ENCODE measurements at places on chromosomes 2 and 18. TPM values are rescaled to one million over a fixed set of nuclear protein-coding genes. Genes with fewer than 3 reads are reported as not detected.

Gene RNU2-63P
- total RNA-seq, result not detected

Gene TUBA4B
- not detected for total RNA-seq

Gene KCNS3
- 96.3 TPM for total RNA-seq

Gene KCNK3
- total RNA-seq, result 2.9 TPM

Gene SPP2
- total RNA-seq, result not detected

Gene CYP20A1
- total RNA-seq, result 22.7 TPM

Gene LYG1
- total RNA-seq, result not detected

- no peak for DNase-seq
Measured at GRCh38 chr18:21943456-21943855, 202.9 kb downstream of the MIB1 start.

DNA sequence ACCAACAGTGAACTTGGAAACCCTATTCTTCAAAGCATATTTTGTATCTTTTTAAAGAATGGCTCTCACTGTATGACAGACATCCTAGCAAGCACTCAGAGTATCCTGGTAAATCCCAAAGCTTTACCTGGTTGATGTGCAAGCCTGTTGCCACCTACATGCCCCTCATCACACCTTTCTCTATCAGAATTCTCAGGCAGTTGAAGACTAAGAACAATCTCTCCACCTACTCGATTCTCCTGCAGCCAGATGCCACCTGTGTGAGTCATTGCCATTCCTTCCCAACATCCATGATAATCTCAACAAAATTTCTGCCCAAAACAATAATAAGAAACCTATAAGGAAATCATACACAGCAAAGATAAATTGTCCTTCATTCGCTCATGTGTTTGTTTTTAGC lies 659.8 kb downstream of the BCL11A start:
- no peak for DNase-seq

GRCh38 chr2:23532391-23533337 lies 147.7 kb downstream of the KLHL29 start:
- DNase-seq, result peak; percentile 83

- no peak for DNase-seq
Measured at GRCh38 chr2:235740821-235741220, 247.0 kb downstream of the AGAP1 start.

- peak; percentile 90 for DNase-seq
Measured at GRCh38 chr2:26982102-26982742, 11.8 kb downstream of the MAPRE3 start.

DNA sequence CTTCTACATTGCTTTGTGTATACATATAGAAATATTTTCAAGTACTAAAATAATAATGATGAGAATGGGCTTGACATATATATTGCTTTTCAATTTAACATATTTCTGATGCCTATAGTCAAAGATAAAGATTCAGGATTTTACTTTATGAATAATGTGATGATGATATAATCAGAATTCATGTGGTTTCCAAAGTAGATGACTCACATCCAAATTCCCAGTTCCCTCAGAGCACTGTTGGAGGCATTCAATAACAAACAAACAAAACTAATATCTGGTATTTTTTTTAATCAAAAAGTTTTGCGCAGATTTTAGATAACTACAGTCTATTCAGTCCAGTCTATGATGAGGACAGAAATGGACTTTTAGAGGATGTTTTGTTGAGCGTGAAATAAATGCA lies 2094.5 kb upstream of the CELF4 start:
- no peak for DNase-seq

GRCh38 chr2:55490554-55490953 lies 29.0 kb upstream of the CFAP36 start:
- no peak for DNase-seq

DNA sequence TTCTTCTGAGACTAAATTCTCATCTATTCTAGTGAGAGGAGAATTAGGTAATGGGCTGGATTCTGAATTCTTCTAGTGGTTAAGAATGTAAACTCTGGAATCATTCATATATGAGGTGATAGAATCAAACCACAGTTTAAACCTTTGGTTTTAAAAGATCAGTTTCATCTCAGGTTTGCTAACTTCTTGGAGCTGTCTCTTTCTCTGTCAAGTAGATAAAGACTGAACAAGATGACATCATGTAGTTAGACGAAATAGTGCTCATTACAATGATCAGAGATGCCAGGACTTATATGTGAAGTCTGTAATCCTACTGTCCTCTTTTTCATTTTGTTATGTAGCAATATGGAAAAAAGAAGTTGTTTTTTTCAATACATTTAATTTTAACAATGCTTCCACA lies 4.9 kb downstream of the CEBPZOS start:
- DNase-seq, result no peak

- DNase-seq, result no peak
Measured at GRCh38 chr2:42164046-42164445, 5.1 kb upstream of the EML4 start.

- no peak for DNase-seq
Measured at GRCh38 chr2:203105996-203106395, 91.3 kb downstream of the NBEAL1 start.

DNA sequence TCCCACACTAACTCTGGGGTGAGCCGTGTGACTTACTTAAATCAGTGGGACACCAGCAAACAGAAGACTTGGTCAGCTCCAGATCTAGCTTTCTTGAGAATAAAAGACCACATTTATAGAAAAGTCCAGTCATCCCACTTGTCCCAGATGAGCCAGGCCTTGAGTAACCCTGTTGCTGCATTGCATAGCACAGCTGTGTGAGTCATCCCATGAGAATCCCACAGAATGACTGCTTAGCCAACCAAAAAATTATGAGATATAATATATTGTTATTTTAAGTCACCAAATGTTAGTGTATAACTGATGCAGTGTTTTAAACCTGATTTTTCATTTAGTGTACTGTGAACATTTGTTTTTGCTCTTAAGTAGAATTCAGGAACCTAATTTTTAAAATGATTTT lies 94.2 kb upstream of the FSHR start:
- no peak for DNase-seq

- peak; percentile 47 for DNase-seq
Measured at GRCh38 chr2:28350196-28350595, 42.5 kb upstream of the FOSL2 start.

GRCh38 chr18:8938817-8939216 lies 163.7 kb upstream of the NDUFV2 start:
- no peak for DNase-seq

DNA sequence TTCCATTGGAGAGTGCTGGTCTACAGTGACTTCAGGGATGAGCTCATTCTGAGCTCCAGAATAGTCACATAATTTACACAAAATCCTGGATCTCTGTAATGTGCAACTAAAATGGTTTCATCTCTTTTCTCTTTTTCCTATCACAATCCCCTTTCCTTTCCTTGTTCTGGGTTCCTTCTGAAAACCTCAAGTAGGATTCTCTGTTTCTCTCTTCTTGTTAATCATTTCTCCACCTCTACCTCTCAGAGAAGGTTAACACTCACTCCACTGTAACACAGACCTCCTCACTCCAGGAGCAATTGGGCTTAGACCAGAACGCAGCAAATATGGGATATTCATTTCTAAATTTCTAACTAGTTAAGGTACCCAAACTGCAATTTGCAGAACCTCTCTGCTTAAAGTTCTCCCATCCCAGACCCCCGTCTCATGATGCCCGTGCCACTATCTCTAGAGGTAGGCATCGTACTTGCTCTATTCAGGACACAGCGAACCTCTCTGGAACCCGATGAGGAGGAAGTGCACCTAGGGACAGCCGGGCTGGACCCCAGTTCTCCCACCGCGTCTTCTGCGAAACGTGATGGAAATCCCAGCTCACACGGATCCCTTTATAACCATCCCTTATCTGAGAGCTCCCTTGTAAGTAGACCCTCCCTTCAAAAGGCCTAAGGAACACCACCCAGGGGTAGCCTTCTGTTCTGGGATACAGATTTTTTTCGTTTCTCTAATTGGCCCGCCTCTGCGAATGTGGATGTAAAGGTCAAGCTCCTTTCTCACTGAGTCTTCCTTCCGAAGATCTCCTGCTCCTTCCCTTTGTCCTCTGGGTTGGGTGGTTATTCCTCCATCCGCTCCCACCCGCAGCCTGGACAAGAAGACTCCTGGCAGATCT lies 1.3 kb downstream of the FOXI3 start:
- DNase-seq, result peak; percentile 32

DNA sequence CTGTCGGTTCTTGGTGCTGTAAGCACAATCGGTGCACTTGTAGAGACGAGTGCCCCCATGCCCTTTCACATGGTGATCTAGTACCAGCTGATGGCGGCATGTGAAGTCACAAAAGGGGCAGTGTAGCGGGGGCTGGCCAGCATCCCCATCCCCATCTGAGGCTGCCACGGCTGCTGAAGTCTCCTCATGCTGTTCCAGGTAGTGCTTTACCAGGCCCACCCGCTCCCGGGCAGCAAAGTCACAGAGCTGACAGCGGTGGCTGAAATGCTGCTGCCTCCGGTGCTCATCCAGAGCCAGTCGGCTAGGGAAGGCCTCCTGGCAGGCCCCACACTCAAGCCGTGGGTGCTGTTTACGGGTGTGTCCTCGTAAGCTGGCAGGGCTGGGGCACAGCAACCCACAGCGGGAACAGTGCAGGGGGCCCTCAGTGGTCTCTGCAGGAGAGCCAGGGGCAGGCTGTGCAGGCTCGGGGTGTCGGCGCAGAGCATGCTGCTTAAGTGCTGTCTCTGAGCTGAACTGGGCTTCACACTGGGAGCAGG lies 17.2 kb downstream of the ZNF142 start:
- DNase-seq, result no peak

GRCh38 chr2:86064006-86064405 lies 41.7 kb downstream of the POLR1A start:
- DNase-seq, result no peak

GRCh38 chr2:173150087-173150486 lies 74.4 kb downstream of the MAP3K20 start:
- DNase-seq, result no peak

DNA sequence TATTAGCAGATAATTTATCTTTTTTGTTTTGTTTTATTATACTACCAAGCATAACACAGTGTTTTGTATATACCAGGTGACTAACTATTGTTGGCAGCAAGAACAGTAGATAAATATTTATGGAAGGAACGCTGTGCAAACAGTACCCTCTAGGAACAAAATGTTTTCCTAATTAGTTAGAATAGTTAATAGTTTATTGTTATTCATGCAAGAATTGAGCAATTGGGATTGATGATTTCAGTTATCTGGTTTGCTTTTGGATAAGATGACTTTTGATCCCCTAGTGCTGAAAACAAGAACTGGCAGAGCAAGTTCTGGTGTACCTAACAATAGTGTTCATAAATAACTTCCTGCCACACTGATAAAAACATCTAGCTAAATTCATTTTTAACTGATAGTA lies 323.3 kb downstream of the TGIF1 start:
- DNase-seq, result no peak

DNA sequence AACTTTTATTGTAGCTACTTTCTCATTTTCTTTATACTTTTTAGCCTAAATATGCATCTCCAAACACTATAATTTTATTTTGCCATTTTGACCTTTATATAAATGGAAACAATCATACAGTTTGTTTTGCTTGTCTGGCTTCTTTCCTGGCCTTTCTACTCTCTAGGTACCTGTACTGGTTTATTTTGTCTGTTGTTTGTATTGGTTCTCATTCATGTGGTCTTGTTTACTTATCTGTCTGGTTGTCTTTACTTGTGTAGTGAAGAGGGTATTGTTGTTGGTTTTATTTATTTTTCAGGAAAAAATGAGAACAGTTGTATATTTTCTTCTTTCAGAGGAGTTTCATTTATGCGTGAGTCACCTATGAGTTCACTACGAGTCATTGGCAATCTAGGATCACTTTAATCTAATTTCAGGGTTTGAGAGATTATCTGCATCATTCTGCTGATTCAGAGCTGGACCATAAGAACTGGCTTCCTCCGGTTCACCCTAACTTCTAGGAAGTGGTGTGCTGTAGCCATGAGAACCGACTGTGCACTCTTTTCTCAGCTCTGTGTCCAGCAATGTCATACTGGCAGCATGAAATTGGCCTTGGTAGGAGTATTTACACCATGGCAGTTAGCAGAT lies 33.1 kb upstream of the HDAC4 start:
- DNase-seq, result no peak

DNA sequence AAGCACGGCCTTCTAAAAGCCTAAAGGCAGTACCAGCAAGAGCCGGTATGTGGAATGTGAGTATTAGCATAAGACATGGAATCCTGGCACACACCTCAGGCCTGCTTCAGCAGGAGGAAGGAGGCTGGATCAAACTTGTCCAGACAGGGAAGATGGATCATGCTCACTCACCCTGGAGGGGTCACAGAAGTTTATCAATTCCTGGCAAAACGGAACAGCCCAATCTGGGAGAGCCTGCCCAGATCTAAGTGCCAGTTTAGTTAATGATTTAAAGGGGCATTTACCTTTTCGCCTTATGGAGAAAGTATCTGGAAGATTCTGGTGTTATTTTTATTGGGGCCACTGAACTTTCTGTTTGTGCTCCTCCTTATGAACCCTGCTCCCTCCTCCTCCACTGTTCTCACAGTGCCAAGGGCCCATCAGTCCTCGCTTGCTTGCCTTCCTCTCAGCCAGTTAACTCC lies 58.3 kb upstream of the NFE2L2 start:
- DNase-seq, result no peak

- no peak for DNase-seq
Measured at GRCh38 chr2:773256-774160, 96.3 kb upstream of the TMEM18 start.

GRCh38 chr2:28036307-28036706 lies 145.8 kb downstream of the BABAM2 start:
- DNase-seq, result no peak

DNA sequence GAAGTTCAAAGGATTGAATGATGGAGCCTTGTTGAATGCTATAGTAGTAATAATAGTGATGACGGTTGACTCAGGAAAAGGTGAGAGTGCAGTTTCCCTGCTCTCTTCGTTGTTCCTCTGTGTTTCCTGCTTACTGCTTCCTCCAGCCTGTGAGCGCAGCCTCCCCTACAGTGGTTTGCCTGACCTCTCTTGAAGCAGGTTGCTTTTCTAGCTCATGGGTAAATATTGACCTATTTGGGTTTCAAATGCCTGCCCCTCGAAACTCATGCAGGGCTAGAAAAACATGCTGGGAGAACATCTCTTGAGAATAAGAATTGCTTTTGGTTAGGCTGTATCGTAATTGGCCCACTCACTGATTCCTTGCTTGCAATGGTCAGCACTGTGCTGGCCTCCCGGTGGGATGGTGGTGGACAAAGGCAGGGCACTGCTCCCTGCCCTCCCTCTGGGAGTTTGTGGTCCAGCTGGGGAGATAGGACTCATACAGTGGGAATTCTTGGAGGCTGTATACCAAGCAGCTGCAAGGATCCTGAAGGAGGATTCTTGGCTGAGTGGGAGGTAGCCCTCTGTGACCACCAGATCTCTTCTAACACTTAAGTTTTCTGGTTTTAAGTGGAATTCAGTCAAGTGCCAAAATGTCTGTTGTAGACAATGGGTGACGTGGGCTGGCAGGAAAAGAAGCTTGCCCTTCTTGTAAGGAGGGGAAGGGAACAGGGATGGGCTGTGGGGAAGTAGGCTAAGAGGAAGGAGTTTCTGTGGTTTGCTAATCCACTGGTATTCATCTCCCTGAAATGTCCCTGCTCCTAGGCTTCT lies 5.4 kb upstream of the RNF181 start:
- DNase-seq, result no peak

GRCh38 chr2:187966924-187967323 lies 324.8 kb upstream of the GULP1 start:
- no peak for DNase-seq

GRCh38 chr2:150109028-150109427 lies 378.4 kb downstream of the RND3 start:
- DNase-seq, result no peak

- DNase-seq, result no peak
Measured at GRCh38 chr2:57185568-57185967, 861.0 kb upstream of the VRK2 start.

Data from sigmoid colon (tissue), 7 donors.